ENCODE measurements at places on chromosomes 2 and 18. TPM values are rescaled to one million over a fixed set of nuclear protein-coding genes. Genes with fewer than 3 reads are reported as not detected.
A peak's percentile ranks its signal among the peaks of the same experiment; 100 is the strongest.

- DNase-seq: no peak
These were observed 106.2 kb downstream of the CCDC141 start for GRCh38 chr2:178943745-178944144.

GRCh38 chr2:375270-375955 is 87.5 kb upstream of the ALKAL2 start:
- no peak for DNase-seq

DNA sequence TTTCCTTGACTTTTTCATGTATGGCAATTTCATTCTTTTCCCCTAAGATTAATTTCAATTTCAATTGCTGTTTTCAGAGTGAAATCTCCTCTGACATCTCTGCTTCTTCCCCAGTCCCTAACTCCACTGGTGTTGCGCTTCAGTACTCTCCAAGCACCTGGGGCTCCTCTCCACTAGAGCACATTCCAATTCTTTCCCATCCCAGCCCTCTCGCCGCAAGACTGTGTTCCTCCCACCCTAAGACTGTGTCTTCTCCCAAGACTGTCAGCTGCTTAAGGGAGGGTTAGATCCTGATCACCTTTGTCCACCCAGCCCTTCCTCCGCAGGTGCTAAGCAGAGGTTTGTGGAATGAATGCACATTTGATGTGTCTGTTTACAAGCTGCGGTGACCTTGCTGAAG is 255.7 kb upstream of the CCDC68 start:
- no peak for DNase-seq

DNA sequence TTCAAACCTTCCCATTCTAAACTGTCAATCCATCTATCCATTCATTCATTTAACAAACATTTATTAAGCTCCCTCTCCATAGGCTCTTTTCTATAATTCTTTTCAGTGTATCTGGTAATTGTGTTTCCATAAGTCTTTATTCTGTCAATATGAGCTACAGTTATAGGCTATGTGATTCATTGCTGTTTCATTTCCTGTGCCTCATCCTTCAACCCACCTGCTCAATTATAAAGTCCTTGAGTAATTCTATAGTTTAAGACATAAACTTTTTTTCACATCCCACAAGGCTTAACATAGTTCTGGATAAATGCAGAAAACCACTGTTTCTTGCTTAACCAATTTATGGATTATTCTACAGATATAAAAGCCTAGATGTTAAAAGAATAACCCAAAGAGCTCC is 84.2 kb upstream of the PIK3C3 start:
- DNase-seq: peak; percentile 2

DNA sequence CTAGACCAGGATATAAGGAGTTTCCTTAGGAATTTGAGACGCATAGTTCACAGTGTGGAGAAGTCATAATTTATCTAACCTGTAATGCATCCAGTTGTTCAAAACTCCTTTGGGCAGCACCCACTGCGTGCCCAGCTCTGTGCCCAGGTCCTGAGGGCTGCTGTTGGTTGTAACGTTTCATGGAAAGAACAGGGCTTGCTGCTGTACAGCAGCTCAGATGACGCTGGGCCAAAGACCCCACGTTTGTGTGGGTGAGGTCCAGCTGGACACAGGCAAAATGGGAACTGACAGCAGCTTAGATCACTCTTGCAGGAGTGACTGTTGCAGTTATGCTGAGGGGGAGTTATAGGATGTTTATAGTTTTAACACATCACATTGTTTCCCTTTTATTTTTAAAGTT is 30.0 kb upstream of the HS6ST1 start:
- peak; percentile 55 for DNase-seq

- no peak for DNase-seq
These were observed 122.1 kb downstream of the TMEM17 start for GRCh38 chr2:62383846-62384245.

- no peak for DNase-seq
These were observed 535.1 kb downstream of the STK39 start for GRCh38 chr2:167712275-167712674.

- peak; percentile 60 for DNase-seq
These were observed 67.3 kb upstream of the UPP2 start for GRCh38 chr2:158034198-158034866.

- no peak for DNase-seq
These were observed 13.7 kb downstream of the RBBP8 start for GRCh38 chr18:22946846-22947245.

DNA sequence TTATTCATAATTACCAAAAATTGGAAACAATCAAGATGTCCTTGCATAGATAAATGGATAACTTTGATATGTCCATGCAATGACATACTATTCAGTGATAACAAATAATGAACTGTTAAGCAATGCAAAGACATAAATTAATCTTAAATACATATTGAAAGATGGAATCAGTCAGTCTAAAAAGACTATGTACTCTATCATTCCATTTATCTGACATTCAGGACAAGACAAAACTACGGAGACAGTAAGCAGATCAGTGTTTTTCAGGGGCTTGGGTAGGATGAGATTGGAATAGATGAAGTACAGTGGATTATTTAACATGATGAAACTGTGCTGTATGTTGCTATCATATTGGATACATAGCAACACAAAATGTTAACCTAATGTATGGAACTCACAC is 21.3 kb upstream of the ZNF804A start:
- DNase-seq: no peak

- no peak for DNase-seq
These were observed 17.6 kb downstream of the VSNL1 start for GRCh38 chr2:17558053-17558452.

- no peak for DNase-seq
These were observed 10.5 kb upstream of the DCTN1 start for GRCh38 chr2:74390606-74391005.

The GCKR gene
- 0.32 TPM for total RNA-seq

The SLC9A4 gene
- under 0.01 TPM for total RNA-seq

The CYP27C1 gene
- total RNA-seq: under 0.01 TPM

The CD8B gene
- total RNA-seq: not detected

The IL36RN gene
- total RNA-seq: not detected

The CDH20 gene
- total RNA-seq: under 0.01 TPM

The NTSR2 gene
- total RNA-seq: not detected

The PCARE gene
- total RNA-seq: not detected

The SERPINB4 gene
- not detected for total RNA-seq

All from fibroblast of villous mesenchyme (primary cell).